Left hindlimb (tissue), 1 donor: ENCODE measurements at places on chromosomes 4 and X.

GRCh38 chr4:138734746-138735145 is 280.8 kb upstream of the NOCT start:
- no peak for DNase-seq

GRCh38 chr4:152663203-152664066 is 16.4 kb downstream of the TMEM154 start:
- no peak for DNase-seq

DNA sequence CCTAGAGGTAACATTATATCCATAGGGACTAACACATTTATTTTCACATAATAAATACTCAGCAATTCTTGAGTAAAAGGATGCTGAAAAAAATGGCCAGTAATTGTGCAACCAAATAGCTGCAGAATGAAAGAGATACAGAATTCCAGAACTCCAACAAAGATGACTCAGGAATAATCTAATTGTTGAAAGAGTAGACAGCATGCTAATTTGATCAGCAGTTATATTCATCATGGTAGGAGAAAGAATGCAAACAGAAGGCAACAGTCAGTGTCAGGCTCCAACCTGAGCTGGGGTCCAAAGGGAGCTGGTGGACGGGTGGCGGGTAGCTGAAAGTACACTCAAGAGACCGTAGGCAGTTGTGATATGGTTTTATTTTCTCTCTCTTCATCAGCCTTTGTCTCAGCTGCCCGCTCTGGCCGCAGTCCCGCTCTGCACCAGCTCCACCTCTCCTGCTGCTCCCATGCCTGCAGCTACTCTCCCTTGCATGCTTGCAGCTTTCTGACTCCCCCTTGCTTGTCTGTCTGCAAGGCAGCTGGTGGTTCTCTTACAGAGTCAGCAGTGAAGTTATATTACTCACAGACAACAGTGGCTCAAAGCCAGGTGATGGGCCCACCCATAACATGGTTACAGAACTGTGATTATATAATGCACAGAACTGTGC is 1150.1 kb downstream of the STIM2 start:
- no peak for DNase-seq

- no peak for DNase-seq
Measured at GRCh38 chrX:17829566-17829965, 31.5 kb downstream of the RAI2 start.

GRCh38 chr4:8730681-8731080 is 138.1 kb downstream of the CPZ start:
- DNase-seq, result no peak

DNA sequence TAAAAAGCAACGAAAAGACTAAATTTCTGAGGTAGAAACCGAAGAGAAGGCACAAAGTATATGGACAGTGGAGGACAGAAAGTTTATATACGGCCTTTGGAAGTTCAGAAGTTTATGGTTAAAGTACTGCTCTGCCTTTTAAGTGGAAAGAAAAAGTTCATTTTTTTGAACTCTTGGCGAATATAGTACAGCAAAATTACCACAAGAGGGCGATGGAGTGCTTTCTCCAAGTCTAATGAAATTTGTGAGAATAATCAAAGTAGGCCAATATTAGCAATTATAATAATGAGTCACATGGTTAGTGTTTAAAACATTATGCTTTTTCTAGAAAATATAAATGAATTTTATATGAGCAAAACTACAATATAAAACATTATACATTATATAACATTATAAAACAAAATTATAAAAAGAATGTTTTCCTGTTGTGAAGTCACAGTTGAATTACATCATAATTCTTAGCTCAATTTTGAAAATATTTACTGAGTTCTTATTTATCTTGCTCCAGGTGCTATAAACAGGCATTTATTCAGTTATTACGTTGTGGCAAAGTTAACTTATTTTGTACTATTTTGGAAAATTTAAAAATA is 136.2 kb upstream of the BMPR1B start:
- DNase-seq, result no peak

GRCh38 chr4:36128689-36129088 is 115.6 kb downstream of the ARAP2 start:
- no peak for DNase-seq

GRCh38 chr4:34037280-34037679 is 2207.0 kb downstream of the ARAP2 start:
- DNase-seq, result no peak

- DNase-seq, result no peak
Measured at GRCh38 chr4:11746734-11747133, 318.0 kb upstream of the HS3ST1 start.

DNA sequence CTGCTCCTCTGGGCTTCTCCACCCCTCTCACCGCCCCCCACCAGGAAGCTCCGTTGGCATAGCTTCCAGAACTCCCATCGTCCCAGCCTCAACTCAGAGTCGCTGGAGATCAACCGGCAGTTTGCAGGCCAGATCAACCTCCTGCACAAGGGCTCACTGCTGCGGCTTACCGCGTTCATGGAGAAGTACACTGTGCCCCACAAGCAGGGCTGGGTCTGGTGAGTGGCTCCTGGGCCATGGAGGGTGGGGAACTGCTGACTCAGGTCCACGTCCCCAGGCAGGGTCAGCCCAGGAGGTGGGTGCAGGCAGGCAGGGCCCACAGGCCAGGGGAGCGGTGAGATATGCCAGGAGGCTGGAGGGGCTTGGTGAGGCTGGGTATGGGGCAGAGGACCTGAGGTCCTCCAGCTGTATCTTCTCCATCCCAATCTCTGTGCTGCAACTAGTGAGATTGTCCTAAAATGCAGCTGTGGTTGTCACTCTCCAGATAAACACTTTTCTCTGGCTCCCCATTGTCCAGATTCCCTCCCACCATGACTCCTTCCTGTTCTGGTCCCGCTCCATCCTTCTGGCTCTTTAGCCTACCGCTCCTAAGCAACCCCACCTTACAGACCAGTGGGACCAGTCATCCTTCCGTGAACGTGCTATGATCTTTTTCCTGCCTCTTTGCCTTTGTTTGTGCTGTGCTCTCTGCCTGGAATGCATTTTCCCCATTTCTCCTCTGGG is 71.9 kb downstream of the STARD8 start:
- no peak for DNase-seq
